ENCODE measurements at places on chromosomes 16 and 17.
A peak's percentile ranks its signal among the peaks of the same experiment; 100 is the strongest.

- no peak for DNase-seq
Observed at GRCh38 chr17:40755231-40755630, at the start of gene KRT25. KRT25 (minus strand) TSS chr17:40755331; CDS start chr17:40755271, 60 bp downstream.

DNA sequence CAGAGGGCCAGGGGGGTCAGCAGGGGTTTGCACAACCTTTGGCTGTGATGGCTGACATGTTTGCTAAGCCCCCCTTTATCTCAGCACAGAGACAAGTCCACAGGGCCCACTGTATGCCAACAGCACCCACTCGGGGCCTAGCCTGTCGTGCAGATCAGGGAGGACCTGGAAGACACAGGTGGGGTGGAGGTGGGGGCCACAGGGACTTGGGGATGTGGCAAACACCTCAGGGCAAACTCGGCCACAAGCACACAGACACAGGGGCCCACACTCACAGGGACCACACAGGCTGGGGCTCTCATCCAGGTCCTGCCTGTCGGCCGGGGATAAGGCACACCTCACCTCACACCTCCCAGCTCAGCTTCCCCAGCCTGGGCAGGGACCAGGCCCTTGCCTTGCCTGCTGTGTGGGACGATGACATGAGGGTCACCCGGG lies 87.9 kb downstream of the C16orf78 start:
- DNase-seq = no peak

- no peak for DNase-seq
Observed at GRCh38 chr17:80099291-80100034, 1.9 kb upstream of the GAA start.

DNA sequence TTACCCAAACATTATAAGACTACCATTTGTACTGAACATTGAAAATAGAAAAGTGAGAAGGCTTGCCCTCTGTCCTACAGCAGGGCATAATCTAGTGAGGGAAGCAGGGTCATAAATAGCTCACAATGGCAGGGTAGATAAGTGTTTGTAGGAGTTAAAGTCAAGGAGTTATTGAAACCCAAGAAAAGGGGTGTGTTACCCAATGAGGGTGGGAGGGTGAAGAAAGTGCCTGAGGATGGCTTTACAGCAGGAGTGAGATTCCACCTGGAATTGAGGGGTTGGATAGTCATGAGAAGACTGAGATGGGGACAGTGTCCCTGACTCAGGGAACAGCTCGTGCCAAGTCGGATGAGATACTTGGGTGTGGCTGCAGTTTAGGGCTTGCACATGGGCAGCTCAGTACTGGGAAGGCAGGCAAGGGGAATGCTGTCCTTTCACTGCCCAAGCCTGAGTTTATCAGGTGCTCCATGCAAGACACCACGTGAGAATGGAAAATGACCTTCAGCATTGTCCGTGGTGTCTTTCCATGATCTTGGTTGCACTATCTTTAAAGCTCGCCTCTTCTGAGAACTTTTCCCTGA lies 393.2 kb upstream of the MAF start:
- DNase-seq = no peak

DNA sequence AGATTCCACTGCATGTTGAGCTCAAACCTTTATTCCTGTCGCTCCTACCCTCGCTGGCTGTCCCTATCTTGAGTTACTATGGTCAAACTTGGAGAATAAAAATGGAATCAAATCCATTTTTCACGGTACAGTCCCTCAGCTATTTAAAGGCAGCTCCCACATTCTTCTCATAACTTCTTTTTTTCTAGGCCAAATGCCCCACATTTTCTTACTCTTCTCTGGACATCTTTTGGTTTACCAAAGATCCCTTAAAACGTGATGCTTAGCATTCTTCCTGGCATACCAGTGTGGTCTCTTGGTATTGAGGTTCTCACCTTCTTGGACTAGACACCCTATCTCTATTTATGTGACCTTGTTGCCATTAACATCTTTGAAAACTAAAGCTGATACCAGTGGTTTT lies 48.3 kb upstream of the MAF start:
- no peak for DNase-seq

DNA sequence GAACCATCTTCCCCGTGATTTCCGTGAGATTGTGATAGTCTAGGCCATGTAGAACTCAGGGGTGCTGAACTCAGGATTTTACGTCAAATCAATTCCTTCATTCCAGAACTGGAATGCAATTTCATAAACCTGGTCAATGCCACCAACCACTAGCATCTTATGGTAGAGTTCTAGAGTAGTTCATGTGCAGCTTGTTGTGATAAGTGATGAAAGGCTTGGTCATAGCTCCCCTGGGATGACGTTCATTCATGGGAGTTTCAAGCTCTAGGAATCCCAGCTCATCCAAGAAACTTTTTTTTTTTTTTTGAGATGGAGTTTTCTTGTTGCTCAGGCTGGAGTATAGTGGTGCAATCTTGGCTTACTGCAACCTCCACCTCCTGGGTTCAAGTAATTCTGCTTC lies 3.7 kb upstream of the DPEP2 start:
- no peak for DNase-seq

DNA sequence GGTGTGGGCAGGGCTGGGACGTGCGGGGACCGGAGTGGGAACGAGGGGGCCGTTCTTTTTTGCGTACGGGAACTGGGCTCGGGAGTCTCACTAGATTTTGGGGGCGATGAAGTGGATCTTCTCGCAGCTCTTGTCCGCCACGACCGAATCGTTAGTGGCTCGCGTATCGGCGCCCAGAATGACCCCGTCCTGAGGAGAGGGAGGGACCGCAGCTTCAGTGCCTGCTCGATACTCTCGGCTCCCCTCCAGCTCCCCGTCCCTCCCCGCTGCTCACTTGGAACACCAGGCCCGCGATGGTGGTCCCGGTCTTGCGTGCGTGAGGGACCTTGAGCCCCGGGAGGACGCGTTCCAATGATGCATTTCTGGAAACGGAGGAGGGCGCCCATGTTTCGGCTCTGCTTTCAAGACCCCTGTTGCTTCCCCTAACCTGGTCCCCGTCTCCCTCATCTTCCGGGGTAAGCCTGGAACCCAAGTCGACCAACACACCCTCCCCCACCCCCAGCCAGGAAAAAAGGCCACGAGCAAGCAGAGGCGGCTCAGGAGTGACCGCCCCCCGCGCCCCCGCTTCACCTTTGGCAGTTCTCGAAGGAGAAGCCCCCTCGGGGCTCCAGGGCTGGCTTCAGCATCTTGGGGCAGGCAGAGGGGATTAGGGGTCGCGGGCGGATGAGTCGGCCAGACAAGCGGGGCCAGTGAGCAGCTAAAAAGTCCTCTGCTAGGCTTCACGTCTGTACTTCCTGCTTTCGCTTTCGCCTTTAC lies at the start of gene PSMB10:
Gene PSMB10, minus strand, starts transcription at position 727 of the 756 bp plus-strand sequence. Its CDS starts 101 bp downstream, at position 626.
- DNase-seq = peak; percentile 57

DNA sequence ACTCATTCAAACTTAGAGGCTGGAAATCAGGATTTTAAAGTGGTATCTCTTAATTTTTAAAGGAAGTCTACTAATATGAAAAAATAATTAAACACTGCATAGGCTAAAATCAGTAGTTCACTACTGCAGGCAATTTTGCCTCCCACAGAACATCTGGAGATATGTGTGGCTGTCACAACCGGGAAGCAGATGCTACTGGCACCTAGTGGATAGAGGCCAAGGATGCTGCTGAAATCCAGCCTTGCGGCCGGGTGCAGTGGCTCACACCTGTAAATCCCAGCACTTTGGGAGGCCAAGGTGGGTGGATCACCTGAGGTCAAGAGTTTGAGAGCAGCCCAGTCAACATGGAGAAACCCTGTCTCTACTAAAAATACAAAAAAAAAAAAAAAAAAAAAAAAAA lies 473.9 kb downstream of the XYLT1 start:
- no peak for DNase-seq

- peak; percentile 21 for DNase-seq
Observed at GRCh38 chr17:64448665-64449512, at the start of gene MILR1. MILR1 (plus strand) TSS chr17:64449115; CDS start chr17:64449169, 54 bp downstream.

DNA sequence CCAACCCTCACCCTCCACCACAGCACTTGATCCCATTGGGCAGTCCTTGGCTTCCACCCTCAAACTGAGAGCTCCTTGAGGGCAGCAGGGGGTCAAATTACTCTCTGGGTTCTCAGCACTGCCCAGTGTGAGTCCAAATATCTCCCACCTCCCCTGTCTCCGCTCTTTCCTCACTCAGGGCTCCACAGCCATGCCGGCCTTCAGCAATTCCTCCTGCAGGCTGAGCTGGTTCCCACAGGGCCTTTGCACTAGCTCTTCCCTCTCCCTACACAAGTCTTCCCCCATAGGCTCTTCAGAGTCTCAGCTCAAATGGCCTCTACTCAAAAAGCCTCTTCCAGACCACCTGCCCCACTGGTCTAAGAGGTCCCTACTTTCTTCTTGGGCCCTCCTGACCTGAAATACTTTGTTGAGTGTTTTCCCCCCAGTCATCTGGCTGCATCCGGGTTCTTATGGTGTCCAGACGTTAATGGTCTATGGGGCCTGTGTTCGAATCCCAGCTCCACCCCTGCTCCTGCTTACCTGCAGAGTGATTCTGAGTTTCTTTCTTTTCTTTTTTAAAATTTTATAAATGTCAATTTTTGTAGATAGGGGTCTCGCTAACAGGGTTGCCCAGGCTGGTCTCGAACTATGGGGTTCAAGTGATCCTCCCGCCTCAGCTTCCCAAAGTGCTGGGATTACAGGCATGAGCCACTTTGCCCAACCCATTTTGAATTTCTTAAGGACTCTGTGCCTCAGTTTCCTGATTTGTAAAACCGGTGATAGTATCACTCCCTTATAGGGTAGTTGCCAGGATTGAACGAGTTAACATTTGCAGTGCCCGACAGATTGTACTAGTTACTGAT lies 973 bp upstream of the IL4R start:
- DNase-seq = no peak

DNA sequence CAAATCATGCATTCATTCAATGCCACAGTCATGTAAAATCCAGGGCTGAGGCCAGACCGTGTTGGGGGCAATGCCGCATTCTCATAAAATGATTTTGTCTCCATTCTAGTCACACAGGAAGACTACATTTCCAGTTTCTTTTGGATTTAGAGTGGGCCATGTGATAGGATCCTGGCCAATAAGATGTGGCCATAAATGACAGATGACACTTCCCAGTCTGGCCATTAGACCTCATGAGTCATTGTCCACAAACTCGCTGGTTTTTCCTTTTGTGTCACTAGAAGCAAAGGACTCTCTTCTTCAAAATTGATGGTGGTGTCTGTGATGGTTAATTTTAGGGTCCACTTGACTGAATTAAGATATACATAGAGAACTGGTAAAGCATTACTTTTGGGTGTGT lies 352.3 kb downstream of the UTP18 start:
- DNase-seq = no peak

GRCh38 chr17:79777894-79778503 lies at the start of gene CBX2:
CBX2 (plus strand) TSS chr17:79778148; CDS start chr17:79778236, 88 bp downstream.
- peak; percentile 74 for DNase-seq

DNA sequence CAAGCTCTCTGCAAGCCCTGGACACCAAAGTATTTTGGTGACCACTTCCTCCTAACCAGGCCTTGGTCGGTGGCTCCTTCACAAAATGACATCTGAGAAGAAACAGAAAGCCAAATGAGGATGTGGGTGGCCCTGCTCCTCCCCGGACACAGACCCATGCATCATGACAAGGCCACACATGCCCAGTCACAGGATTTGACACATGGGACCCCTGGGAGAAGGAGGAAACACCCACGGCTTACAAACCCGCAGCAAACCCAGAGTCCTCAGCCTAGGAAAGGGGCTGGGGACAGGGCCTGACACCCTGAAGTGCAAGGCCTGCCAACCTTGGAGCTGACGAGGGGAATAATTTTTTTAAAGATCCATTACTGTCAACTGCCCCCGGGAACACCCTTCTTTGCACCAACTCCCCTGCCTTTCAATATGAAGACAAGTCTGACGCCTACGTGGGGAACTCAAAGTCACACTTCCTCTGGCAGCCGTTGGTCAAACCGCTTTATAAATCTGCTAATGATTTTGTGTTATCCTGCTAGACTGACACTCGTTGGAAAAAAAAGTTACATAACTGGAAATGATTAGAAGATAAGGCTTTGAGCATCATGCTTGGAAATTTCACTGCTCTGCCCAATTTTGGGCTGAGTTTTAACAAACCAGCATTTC lies 41.3 kb downstream of the GAS7 start:
- DNase-seq = peak; percentile 46

- DNase-seq = no peak
Observed at GRCh38 chr17:288802-289356, 63.7 kb downstream of the RPH3AL start.

GRCh38 chr17:17213775-17214174 lies 7.6 kb upstream of the PLD6 start:
- DNase-seq = no peak

- DNase-seq = no peak
Observed at GRCh38 chr16:14606102-14606501, 24.0 kb downstream of the PARN start.

- DNase-seq = no peak
Observed at GRCh38 chr17:79651761-79652160, 40.9 kb upstream of the RBFOX3 start.

- DNase-seq = no peak
Observed at GRCh38 chr17:56486732-56487131, 106.8 kb upstream of the NOG start.

DNA sequence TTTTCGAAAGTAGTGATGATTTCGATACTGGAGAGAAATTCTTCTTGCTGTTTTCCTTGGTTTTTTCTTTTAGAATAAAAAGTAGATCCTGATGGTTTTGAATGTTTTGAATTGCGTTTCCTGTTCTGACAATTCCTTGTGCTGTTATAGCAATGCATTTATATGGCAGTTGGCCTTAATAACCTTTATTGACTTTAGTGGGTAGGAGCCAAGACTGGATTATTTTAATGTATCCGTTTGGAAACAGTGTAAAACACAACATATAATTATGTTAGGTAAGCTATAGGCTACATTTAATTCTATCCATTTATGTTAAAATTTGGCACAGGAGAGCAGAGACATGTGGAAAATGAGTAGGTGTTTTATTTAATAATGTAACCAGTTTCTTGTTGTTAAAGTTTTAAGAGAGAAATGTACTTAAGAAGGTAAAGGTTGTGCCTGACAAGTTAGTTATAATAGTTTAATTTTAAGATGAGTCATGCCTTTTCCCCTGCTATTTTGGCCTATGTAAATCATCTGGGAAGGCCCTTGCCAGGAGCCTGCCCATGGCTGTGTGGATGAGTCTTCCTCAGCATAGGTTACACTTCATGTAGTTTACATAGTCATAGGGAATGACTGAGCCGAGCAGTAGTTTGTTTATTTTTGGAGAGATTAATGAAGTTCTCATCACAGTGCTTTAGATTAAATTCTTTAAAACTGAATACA lies 189.9 kb downstream of the FTO start:
- DNase-seq = no peak

Measured in putamen (tissue), 1 donor.